ENCODE measurements at places on chromosomes 3 and 15. TPM values are rescaled to one million over a fixed set of nuclear protein-coding genes. Genes with fewer than 3 reads are reported as not detected.

The TRIM42 gene
- not detected for total RNA-seq

The LAMB2 gene
- 811 TPM for total RNA-seq

The TRH gene
- not detected for total RNA-seq

The CLSTN2 gene
- 143 TPM for total RNA-seq

The NR2E3 gene
- total RNA-seq = not detected

The NEO1 gene
- 25.5 TPM for total RNA-seq

The ITPKA gene
- total RNA-seq = not detected

The SLC28A2 gene
- not detected for total RNA-seq

The TYRO3 gene
- 8.3 TPM for total RNA-seq

The LMAN1L gene
- not detected for total RNA-seq

The OXTR gene
- 24.0 TPM for total RNA-seq

The DNAH12 gene
- total RNA-seq = 0.08 TPM

The LSM3 gene
- 9.9 TPM for total RNA-seq

The EAF2 gene
- total RNA-seq = 2.4 TPM

The PP2D1 gene
- total RNA-seq = not detected

The GPR156 gene
- total RNA-seq = 0.48 TPM

The SATB1 gene
- total RNA-seq = 10.6 TPM

The SV2B gene
- not detected for total RNA-seq

The ECE2 gene
- not detected for total RNA-seq

The SCN11A gene
- 0.18 TPM for total RNA-seq

The CXCR6 gene
- total RNA-seq = not detected

The ALDH1L1 gene
- 1.4 TPM for total RNA-seq

The PLSCR1 gene
- 48.1 TPM for total RNA-seq

The ENTPD3 gene
- not detected for total RNA-seq

The CNTN6 gene
- total RNA-seq = 28.8 TPM

The SLC35A5 gene
- 51.4 TPM for total RNA-seq

The HTR3E gene
- not detected for total RNA-seq

The LRRC15 gene
- 0.18 TPM for total RNA-seq

The POLR2H gene
- total RNA-seq = 56.4 TPM
